CD4-positive, alpha-beta memory T cell (primary cell): ENCODE measurements at places on chromosomes 5 and 9.

GRCh38 chr5:119290161-119290569 lies 65.7 kb upstream of the TNFAIP8 start:
- no peak for DNase-seq

DNA sequence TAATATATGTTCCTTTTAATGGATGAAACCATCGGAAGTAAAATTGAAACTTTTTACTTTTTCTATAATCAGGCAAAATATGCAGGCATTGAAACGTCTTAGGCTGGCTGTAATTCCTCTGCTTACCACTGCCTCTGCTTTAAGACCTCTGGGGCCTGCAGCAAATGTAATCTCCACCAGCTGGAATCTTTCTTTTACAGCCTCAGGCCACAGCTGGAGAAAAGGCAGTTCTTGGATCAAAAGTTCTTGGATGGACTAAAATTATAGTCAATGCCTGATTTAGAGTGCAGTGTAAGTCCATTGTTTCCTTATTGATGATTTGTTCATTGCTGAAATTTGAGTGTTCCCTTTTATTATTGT lies 396.7 kb downstream of the KCTD16 start:
- no peak for DNase-seq

DNA sequence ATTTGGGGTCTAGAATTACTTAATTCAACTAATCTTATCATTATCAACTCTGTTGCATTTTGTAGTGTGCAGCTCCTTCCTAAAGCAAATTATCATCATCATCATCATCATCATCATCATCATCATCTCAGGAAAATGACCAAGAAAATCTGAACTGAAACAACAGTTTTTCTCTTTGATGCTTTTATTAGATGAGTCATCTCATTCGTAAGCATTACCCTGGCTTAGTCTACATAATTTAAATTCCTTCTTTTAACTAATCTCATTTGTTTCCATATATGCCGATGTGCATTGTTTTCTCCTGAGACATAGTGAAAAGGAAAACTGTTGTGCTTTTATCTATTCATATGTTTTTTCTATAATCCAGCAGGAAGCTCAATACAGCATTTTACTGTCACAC lies 173.0 kb upstream of the PDE4D start:
- DNase-seq: no peak

GRCh38 chr9:27124151-27124550 lies 15.1 kb downstream of the TEK start:
- no peak for DNase-seq

GRCh38 chr9:14849851-14850250 lies 60.4 kb downstream of the FREM1 start:
- DNase-seq: no peak
